ENCODE measurements at places on chromosomes 3 and 15. TPM values are rescaled to one million over a fixed set of nuclear protein-coding genes. Genes with fewer than 3 reads are reported as not detected.

The FOXB1 gene
- total RNA-seq, result not detected

The CNTN4 gene
- 16.7 TPM for total RNA-seq

DNA sequence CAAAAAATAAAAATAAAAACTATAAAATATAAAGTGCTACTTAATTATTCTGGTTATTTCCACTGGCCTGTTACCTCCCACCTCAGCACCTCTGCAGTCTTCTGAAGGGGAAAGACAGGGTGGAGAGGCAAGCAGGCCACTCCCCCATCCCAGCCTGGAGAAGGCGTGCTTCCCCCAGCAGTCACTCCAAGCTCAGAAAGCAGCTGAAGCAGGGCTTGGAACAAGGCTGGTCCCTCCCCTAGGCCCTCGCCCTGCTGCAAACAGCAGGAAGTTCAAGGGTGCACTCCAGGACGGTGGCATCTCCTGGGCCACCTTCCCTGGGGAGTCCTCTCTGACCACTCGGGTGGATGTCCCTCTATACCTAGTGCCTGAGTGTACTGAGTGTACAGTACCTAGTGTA lies 21.4 kb downstream of the CACNA2D2 start:
- DNase-seq, result no peak

- no peak for DNase-seq
These were observed 13.2 kb downstream of the TM4SF4 start for GRCh38 chr3:149487598-149488197.

GRCh38 chr3:77906102-77906709 lies 866.3 kb downstream of the ROBO2 start:
- no peak for DNase-seq

DNA sequence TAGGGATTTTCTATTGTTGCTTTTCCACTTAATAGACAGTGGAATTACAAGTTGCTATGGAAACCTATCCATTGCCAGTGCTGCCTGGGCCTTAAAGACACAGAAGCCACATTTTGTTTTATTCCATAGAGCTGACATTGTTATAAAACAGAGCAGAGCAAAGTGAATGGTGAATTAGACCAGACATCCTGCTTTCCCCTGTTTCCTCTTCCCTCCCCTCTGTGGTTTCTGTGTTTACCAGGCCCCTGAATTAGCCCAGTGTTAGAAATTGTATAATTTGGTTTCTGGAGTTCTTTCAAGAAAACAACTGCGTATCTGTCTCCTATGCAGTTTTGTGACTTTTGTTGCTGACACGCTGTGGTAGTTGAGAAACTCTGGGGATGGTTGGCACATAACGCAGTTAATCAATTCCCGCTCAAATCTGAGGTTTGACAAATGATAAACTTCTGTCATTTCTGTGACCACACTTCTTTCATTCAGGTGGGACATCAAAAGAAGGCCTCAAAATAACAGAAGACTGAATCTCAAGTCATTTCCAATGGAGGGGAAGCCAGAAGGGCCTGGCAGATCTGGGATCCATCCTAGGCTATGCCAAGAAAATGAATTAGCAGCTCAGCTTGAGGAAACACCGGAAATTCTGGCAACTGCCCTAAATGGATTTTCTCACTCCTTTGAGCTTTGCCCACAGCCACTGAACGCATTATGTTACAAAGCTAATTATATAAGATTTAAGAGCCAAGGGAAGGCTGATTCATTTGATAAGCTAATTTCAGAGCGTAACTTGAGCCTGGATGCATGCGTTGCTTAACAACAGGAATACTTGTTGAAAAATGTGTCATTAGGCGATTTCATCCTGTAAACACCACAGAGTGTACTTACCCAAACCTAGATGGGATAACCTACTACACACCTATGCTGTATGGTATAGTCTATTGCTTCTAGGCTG lies 46.9 kb downstream of the NR1D2 start:
- DNase-seq, result no peak

DNA sequence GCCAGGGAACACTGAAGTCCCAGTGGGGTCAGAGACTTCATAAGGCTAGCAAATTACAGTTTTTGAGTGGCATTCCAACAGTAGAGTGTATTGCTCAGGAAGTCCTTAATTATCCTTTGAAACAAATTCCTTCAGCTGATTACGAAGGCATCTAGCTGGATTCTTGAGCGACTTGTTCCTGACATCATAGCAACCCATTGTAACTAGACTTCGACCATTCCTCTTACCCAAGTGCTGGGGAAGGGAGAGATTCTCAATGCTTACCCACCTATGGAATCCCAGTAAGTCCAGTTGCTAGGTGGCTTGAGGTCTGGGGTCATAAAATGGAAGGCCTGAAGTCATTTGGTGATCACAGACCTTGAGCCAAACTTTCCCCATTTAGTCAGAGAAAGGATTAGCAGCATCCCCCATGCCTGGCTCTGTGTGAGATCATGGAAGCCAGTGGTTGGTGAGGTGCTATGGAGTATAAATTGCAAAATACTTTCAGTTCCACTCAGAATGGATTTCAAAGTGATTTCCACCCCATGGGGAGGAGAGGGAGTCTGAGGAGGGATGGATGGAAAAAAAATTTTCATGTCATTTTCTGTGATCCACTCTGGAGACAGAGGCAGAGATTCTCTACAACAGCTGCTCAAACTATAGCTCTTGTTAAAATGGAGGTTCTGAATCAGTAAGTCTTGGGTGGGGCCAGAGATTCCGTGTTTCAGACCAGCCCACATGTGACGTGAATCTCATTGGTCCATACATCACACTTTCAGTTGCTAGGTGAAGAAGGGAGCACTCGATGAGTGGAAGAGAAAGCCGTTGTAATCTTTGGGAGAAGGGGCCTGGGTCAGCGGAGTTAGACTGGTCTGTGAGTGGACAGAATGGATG lies 45.7 kb downstream of the CD86 start:
- DNase-seq, result no peak
